ENCODE measurements at places on chromosomes 3 and 15.

- DNase-seq, result no peak
Measured at GRCh38 chr3:175149675-175150074, 290.5 kb downstream of the NAALADL2 start.

DNA sequence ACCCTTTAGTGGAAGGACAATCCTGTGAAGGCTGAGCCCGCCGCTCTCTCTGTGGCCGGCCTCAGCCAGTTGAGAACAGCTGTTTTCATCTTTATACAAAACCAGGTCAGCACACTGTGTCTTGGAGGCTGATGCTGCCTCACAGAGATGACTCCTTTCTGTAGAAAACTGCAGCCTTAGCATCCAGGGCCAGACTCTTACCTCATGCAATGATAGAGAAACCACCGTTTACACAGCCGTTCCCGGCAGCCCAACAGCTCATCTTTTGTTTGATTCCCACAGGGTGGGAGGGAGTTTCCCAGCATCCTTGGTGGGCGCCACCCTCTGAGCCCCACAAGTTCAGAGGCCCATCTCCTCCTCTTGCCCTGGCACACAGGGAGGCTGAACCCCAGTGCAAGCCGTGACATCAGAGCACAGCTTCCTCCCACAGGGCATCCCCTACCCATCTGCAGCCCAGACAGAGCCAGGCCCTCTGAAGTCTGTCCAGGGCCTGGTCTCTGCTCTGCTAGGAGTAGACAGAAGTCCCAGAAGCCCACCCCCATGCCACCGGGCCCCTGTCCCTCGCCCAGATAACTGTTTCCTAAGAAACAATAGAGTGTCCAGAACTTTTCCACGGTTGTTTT, 105.0 kb downstream of the LRRK1 start:
- no peak for DNase-seq

- DNase-seq, result no peak
Measured at GRCh38 chr3:13451301-13451673, 28.8 kb upstream of the HDAC11 start.

GRCh38 chr3:189477614-189478013, 153.6 kb upstream of the TP63 start:
- no peak for DNase-seq

DNA sequence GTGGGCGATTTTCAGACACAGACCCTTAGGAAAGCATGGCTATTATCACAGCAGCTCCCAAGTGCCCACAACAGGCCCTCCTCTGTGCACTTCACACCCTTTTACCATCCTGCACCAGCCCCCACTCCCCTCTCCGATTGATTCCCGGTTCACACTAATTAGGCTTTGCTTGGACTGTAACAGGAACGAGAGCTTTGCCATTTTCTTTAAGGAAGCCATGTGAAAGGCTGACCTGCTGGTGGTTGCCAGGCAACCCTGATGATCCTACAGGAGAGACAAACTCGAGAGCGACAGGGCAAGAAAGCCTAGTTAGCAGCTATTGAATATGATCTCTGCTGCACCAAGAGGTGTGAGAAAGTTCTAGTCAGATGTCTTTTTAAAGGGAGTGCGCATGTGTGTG, 28.2 kb upstream of the DET1 start:
- no peak for DNase-seq

DNA sequence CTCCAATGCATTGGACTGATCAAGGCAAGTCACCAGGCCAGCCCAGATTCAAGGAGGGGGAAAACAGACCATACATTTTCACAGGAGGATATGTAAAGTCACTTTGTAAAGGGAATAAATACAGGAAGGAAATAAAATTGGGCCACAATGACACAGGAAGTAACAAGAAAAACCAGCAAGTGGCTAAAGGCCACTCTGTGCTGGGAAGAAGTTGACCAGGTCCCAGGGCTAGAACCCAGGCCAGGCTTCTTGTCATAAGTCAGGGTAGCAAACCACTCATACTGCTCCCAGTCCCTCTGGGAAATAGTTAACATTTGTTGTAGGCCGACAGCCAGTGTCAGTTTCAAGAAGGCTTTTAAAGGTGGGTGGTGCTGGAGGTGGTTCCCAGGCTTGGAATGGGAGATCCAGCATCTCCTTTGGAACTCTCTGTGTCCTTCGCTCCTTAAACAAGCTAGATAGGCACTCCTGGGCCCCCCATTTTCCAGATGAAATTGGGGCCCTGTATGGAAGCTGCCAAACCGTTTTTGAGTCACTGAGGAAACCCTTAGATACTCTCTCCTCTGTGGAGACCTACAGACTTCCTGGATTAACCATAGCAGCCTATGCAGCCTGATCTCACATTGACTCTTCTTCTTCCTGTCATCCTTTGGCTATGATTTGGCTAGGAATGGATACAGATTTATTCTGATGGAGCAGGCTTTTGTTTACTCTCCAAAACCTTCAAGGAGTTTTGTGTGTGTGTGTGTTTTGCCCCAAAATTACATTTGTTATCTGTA, 14.7 kb upstream of the EDC3 start:
- DNase-seq, result no peak

DNA sequence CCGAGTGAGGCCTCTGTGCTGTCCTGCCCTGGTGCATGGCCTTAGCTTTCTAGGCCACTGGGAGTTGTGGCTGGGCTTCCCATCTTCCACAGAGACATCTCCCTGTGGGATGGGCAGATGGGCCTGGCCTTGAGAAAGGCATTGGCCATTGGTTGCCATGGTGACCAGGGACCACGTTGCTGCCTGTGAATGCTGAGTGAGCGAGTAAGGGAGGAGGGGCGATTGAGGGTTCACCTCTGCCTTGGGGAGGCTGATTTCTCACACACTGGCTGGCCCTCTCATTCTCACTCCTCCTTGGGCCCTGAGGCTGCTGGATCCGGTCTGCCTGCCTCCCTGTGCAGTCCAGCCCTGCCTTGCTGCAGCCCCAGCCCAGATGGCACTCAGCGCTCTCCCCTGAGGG, 26.4 kb upstream of the DOCK3 start:
- DNase-seq, result no peak

DNA sequence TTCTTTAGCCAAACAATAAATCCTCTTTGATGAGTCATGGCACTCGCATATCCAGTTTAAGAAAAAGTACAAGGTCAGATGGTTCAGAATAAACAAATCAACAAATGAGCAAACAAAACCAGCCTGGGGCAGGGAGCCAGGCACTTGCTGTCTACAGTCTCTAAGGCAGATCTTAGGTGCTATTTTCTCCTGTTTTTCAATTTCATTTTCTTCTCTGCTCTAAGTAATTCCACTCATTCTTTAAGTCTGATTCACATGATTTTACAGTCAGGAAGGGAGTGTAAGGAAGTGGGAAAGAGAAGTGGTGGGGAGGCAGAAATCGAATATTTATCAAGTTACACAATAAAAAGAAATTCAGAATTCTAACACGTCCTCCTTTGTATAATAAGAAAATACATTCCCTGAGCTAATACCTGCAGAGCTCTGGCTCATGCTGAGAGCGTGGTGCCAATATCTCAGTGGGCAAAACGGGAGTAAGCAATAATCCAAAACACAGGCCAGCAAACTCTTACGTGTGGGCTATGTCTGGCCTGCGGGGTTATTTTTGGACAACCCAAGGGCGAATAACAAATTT, 298.6 kb downstream of the ADAMTS17 start:
- DNase-seq, result no peak

DNA sequence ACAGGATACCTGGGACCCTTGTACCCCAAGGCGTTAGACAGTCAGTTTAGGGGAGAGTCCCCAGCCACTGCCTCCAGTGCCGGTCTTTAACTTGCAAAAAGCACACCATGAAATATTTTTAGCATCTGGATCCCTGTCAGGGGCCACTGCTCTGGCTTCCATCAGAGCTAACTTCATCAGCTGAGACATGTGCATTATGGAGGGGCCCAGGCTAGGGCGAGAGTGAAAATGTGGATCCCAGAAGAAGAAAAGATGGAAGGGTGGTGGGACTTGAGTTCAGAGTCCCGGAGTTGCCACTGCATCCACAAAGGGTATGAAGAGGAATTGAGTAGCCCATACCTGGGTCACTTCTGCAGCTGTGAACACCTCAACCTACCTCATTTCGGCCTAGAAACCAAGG, 23.5 kb upstream of the SPATA12 start:
- DNase-seq, result no peak

- no peak for DNase-seq
Measured at GRCh38 chr3:108453565-108453964, 56.8 kb downstream of the MYH15 start.

- no peak for DNase-seq
Measured at GRCh38 chr3:183737116-183737515, 39.5 kb downstream of the YEATS2 start.

DNA sequence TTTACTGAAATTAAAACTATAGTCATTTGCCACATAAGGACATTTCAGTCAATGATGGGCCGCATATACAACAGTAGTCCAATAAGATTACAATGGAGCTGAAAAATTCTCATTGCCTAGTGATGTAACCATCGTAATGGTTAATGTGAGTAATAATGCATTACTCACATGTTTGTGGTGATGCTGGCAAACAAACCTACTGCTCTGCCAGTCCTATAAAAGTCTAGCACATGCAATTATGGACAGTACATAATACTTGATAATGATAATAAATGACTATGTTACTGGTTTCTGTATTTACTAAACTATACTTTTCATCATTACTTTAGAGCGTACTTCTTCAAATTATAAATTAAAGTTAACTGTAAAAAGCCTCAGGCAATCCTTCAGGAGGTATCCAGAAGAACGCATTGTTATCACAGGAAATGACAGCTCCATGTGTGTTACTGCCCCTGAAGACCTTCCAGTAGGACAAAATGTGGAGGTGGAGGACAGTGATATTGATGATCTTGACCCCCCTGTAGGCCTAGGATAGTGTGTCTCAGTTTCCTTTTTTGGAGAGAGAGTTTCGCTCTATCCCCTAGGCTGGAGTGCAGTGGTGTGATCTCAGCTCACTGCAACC, 102.7 kb downstream of the ATP1B3 start:
- no peak for DNase-seq

DNA sequence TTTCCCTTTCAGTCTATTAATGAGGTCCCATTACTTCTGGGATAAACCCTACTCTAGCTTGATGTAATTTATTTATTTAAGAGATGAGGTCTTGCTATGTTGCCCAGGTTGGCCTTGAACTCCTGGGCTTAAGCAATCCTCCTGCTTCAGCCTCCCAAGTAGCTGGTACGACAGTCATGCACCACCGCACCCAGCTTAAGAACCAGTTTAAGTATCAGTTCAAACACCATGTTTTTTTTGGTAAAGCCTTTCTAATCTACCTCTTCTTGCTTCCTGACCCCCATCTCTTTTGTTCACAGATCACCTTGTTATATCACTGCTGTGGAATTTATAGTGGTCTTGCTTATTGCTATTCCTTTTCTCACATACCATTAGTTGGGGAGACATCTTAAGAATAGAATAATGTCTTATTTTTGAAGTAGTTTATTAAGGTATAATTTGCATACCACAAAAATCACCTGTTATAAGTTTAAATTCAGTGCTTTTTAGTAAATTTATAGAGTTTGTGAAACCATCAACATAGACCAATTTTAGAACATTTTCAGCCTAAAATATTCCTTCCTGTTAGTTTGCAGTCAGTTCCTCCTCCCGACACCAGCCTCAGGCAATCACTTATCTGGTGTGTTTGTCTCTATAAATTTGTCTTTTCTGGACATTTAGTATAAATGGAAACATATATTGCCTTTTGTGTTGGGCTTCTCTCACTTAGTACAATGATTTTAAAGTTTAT, 257.9 kb downstream of the PDCD6IP start:
- no peak for DNase-seq
